ENCODE measurements at places on chromosomes 3 and 15.
A peak's percentile ranks its signal among the peaks of the same experiment; 100 is the strongest.

DNA sequence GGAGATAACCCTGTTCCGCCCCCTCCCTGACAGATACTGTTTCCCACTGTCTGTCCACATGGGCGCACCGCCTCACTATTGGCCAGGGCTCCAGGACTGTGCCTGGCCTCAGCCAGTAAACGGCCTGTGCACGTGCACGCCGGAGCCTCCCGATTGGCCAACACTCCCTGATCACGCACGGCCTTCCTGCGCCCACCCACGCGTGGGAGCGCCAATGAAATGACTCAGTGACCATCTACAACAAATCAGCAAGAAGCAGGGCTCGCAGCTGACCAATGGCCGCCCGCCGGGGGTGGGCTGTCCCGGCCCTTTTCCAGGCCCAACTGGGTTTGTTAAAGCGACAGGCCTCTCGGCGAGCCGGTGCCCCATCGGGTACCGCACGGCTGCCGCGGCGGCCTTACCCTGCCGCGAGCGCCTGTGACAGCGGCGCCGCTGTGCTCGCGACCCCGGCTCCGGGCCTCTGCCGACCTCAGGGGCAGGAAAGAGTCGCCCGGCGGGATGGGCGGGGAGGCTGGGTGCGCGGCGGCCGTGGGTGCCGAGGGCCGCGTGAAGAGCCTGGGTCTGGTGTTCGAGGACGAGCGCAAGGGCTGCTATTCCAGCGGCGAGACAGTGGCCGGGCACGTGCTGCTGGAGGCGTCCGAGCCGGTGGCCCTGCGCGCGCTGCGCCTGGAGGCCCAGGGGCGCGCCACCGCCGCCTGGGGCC, at the start of gene ARRDC4:
Gene ARRDC4, plus strand, starts transcription at position 340 of the 703 bp plus-strand sequence. Its CDS starts 159 bp downstream, at position 499.
- peak; percentile 92 for DNase-seq

DNA sequence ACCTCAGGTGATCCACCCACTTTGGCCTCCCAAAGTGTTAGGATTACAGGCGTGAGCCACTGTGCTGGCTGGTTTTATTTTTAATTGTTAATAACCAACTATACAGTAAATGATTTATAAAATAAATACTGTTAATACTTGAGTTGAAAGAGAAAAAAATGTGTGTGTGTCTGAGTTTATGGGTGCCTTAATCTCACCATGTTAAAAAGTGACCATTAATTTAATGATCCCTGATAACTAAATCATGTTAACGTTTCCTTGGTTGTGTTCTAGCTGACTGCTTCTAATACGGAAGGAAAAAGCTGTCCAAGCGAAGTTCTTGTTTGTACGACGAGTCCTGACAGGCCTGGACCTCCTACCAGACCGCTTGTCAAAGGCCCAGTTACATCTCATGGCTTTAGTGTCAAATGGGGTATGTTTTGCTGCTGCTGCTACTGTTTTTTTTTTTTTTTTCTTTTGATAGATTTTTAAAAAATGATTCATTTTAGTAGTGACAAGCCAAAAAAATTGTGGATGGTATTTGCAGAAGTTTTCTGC, 113.5 kb downstream of the GHSR start:
- no peak for DNase-seq

GRCh38 chr3:141457624-141458236, 29.1 kb upstream of the RASA2 start:
- DNase-seq: peak; percentile 40

DNA sequence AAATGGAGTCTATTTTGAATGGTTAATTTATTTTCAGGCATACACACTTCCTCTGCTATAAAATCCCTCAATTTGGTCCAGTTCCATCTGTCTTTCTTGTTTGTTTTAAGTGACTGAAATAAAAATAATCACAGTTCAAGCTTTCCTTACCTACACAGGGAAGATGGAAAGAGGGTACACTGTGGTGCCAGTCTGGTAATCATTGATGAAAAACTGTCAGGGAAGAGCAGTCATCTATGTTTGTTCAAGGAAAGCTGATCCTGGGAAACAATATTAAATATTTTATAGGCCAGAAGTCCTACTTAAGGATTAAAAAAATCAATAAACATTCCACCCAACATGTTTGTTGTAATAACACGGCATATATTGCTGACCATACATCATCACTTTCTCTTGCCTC, 115.2 kb upstream of the KCNMB2 start:
- peak; percentile 19 for DNase-seq

DNA sequence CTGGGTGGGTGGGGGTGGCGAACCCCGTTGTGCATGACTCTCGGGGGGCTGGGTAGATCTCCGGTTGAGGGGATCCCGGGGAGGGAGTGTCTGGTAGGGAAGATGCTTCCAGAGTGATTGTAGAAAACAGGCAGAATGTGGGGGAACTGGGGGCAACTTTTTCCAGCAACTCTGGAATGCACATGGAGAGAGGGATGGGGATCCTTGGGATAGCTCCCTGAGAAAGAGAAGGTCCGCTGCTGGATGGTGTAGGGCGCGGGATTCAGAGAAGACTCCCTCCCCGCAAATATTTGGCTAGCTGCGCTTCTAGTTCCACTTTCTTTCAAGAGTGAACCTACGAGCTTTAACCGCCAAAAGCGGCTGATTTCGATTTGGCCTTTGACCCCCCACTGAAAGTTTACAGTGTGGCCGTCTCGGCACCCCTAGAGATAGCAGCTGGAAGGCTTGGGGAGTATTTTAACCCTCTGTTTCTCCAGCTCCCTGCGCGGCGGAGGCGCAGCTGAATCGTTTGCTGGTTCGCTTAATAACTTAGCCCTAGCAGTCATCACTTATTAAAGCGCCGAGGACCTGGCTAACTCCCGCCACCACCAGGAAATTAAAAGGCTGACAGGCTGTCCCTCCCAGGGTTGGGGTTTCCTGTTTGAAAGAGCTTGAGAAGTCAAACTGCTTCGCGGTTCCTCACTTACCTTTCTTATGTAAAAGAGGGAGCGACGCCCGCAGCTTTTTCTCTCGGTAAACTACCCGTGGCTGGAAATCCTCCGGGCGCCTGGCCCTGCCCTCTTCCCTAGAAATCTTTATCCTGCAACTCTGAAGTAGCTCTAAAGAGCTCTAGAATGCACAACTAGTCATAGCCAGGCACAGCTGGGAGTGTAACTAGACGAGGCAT, 1.2 kb downstream of the PHLDB2 start:
- DNase-seq: peak; percentile 58

DNA sequence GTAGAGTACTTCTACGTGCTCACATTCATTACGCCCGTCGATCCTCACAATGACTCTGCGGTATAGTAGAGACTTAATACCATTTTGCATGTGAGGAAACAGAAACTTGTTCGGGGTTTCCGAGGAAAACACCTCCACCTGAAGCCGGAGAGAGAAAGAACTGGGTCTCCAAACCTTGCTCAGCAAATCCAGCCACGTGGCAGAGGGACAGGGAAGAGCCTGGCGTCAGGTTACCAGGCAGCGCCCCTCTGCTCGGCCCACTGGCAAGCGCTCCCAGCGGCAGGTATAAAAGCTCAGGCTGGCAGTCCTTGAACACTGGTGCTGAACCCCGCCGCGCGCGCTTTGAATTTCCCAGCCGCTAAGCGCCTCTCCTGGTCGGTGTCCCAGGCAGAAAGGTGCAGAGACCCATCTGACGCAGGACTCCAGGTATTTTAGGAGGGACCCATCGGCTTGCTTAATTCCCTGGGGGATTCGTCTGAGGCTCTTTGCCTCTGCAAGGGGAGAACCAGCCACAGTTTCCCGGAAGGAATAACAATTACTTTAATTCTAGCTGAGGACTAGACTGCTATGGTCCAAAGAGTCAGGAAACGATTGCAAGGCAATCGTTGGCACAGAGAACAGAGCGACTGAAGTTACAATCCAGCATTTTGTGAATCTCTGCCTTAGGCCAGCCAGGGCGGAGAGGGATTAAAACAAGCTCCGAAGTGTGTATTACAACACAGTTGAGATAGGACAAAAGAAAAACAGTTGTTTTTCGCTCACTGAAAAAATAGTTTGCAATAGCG, at the start of gene C2CD4A:
Gene C2CD4A, plus strand, starts transcription at position 315 of the 785 bp plus-strand sequence. CDS start 637 bp downstream, outside the sequence.
- DNase-seq: peak; percentile 76

- no peak for DNase-seq
These were observed 3.1 kb downstream of the CSRNP1 start for GRCh38 chr3:39150148-39150802.

- no peak for DNase-seq
These were observed 348.5 kb downstream of the PYDC2 start for GRCh38 chr3:191809326-191809949.

DNA sequence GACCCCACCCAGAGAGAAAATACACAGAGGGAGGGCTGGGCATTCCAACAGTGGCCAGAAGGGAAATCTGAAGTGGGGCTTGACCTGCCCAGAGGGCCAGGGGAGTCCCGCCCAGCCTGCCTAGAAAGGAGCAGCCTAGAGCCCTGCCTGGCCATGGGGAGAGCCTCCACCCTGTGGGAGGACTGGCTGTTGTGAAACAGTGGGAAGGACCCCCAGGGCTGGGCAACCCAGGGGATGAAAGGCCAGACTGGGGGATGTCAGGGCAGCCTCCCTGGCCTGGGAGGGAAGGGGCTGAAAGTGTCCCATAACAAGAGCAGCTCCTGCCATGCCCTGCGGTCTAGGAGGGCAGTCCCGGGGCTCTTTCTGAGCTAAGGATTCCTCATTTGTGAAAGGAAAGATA, 69.0 kb downstream of the SLC12A8 start:
- DNase-seq: no peak

DNA sequence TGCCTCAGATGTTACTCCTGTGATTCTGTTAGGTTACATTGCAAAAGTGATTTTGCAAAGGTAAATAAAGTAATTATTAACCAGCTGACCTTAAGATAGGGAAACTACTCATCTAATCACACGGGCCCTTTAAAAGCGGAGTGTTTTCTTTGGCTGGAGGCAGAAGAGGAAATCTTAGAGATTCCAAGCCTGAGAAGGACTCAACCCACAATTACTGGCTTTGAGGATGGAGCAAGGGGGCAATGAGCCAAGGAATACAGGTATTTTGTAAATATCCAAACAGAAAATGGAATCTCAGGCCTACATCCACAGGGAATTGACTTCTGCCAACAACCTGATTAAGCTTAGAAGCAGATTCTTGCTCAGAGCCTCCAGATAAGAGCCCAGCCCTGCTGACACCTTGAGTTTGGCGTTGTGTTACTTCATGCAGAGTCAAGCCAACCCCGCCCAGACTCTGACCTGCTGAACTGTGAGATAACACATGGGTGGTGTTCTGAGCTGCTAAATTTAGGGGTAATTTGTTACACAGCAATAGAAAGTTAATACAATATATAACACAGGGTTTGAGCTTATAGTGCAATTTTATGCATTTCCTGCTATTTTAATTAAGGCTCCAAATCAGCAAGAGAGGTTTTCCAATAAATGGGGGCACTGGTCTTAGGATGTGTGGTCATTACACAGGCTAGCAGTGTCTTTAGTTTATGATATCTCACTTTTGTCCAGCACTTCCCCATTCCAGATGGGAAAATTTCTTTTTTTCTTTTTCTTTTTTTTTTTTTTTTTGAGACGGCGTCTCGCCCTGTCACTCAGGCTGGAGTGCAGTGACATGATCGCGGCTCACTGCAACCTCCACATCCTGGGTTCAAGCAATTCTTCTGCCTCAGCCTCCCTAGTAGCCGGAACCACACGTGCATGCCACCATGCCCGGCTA, 19.5 kb downstream of the NFKBIZ start:
- peak; percentile 19 for DNase-seq

GRCh38 chr3:67863869-67864268, 209.5 kb upstream of the SUCLG2 start:
- no peak for DNase-seq

GRCh38 chr3:31728403-31728802, 195.7 kb downstream of the STT3B start:
- no peak for DNase-seq

GRCh38 chr3:13111173-13111872, 38.1 kb upstream of the IQSEC1 start:
- DNase-seq: peak; percentile 58

- DNase-seq: peak; percentile 79
These were observed 17.7 kb downstream of the CHD2 start for GRCh38 chr15:92917598-92918407.

DNA sequence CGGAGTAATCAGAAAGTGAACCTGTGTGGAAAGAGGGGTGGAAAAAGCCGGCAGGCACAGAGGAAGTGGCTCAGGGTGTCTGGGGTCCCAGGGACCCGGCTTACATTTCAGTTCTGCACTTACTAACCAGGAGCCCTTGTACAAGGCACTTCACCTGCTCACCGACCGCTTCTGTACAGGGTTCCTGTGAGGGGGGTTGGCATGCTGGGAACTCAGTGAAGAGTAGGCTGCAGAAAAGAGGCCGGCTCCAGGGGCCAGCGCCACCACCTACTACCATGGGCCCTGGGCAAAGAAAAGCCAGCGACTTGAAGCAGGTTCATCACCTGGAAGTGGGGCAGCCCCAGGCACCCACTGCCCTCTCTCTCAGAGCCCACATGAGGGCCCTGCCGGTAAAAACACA, 6.2 kb downstream of the STIMATE start:
- DNase-seq: no peak

GRCh38 chr3:77815467-77815866, 775.6 kb downstream of the ROBO2 start:
- no peak for DNase-seq

GRCh38 chr15:96312641-96313335, 17.7 kb upstream of the NR2F2 start:
- no peak for DNase-seq

DNA sequence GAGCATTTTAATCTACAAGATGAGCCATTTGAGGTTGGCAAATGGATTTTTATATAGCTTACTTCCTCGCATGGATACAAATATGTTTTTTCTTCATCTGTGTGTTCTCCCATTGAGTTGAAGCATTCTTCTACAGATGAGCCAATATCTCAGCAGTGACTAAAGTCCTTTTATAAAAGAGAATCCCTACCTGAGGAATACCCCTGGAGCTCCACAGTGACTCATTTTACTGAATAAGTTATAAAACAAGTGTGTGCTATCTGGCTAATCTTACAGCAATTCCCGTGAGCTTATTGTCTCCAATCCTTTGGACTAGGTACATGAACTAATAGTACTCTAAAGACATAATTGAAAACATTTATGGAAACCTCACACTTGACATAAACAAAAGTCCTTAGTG, 354.2 kb upstream of the BCHE start:
- no peak for DNase-seq

- DNase-seq: no peak
These were observed 224.8 kb downstream of the RPLP1 start for GRCh38 chr15:69677403-69677802.

DNA sequence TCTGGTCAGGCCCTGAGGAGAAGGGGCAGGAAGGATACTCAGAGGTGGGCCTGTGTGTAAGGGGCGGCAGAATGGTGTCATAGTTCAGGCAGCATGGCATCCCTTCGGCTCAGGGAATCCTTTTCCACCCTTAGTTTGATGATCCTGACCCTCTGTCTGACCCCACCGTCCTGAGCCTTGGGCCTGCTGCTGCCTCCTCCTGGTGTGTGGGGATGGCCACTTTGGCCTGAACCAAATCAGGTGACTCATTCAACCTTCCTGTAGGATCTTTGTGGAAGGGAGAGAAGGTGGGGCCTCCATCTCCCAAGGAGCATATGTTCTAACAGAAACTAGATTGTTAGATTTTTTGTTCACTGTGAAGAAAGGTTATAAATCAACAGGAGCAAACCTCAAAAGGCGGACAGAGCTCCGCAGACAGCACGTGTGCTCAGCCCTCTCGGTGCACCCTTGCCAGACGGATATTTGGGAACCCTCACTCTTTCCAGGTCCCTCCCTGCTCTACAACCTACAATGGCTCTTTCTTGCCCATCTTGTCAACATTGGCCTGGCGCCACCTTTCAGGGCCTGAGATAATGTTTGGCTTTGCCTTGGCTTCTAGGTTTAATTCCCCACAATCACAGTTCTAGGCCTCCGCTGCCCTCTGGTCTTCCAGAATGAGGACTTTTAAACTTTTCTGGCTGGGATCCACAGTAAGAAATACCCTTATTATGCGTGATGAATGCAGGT, 21.7 kb downstream of the THSD4 start:
- DNase-seq: no peak
